Testis (tissue), 5 donors: ENCODE measurements at places on chromosomes 12 and 14. TPM values are rescaled to one million over a fixed set of nuclear protein-coding genes. Genes with fewer than 3 reads are reported as not detected.

- DNase-seq, result no peak
Observed at GRCh38 chr12:41013881-41014642, 174.1 kb upstream of the PDZRN4 start.

- DNase-seq, result no peak
Observed at GRCh38 chr14:67653651-67654280, 20.7 kb downstream of the VTI1B start.

NYNRIN gene
- 21.8 TPM for total RNA-seq

DNA sequence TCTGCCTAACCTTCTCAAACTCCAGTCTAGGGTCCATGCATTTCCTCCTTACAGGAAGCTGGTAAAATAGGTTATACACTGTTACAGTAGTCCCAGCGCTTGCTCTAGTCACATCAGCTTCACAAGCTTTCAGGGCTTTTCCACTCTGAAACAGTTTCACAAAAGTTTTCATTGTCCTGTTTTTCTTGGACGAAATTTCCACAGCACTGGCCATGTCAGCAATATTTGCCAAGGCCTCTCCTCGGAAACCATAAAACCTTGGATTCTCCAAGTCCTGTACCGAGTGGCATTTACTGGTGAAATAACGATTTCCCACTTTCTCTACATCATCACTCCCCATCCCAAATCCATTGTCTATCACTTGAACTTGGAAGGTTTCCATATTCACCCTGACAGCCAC is 2.1 kb downstream of the MLH3 start:
- no peak for DNase-seq

DNA sequence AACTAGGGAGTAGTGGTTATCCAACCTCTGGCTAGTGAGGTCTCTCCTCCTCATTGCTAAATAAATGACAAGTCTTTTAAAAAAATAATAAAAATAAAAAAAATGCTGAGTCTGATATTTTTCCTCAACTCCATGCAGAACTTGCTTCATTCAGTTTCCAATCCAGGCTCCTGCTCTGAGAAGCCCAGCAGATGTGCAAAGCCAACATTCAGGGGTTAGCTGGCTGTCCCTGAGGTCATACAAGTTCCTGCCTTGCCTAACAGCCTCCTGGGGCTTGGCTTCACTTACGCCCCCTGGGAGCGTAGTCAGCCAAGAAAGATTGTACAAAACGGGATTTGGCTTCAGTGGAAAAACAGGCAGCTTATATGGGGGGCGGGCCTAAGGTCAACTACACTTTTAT is 23.3 kb downstream of the RTRAF start:
- DNase-seq, result no peak

- no peak for DNase-seq
Observed at GRCh38 chr14:105208738-105209075, 27.6 kb upstream of the NUDT14 start.

GRCh38 chr12:15629108-15629507 is 160.1 kb downstream of the EPS8 start:
- DNase-seq, result peak; percentile 87

C14orf93 gene
- total RNA-seq, result 12.5 TPM

DNA sequence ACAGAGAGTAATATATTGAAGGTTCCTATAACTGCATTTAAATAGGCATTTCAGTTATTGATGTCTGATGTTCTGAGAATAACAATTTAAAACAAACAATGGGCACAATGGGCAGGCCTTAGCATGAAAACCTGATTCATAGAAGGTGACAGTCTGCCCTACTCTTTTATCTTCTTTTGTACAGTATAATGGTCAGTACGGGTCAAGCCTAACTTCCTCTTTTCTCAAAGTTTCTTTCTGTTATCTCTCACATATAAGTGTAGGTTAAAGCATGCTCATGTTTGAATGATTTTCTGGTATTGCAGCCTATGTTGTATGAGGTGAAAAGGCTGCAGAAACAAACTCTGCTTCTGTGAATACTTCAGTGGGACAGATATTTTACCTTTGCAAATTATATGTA is 14.2 kb downstream of the FKBP3 start:
- DNase-seq, result no peak
